Stimulated activated CD4-positive, alpha-beta T cell treated with anti-CD3 and anti-CD28 coated beads, Interleukin-1b, Interleukin-23, amount 100 ng/mL, for 4 hours (primary cell): ENCODE measurements at places on chromosomes 2 and 18.
A peak's percentile ranks its signal among the peaks of the same experiment; 100 is the strongest.

DNA sequence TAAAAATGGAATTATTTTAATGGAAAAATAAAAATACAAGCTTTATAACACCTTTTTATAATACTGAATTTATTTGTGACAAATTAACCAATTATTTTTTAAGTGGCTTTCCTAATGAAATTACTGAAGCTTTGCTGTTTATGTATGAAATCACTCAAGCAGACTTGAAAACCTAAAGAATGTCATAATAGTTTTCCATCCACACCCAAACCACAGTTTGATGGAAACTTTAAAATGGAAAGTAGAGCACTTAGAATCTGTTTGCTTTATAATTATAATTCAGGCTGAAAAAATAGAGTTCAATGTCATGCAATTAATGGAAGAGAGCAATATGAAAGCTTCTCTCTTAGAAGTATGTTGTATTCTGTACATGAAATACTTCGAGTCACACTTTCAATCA is 31.6 kb upstream of the WDR75 start:
- DNase-seq, result no peak

- DNase-seq, result no peak
Measured at GRCh38 chr2:164186591-164186990, 434.7 kb downstream of the GRB14 start.

GRCh38 chr18:35949903-35950627 is 22.4 kb upstream of the RMP24 start:
- peak; percentile 24 for DNase-seq

DNA sequence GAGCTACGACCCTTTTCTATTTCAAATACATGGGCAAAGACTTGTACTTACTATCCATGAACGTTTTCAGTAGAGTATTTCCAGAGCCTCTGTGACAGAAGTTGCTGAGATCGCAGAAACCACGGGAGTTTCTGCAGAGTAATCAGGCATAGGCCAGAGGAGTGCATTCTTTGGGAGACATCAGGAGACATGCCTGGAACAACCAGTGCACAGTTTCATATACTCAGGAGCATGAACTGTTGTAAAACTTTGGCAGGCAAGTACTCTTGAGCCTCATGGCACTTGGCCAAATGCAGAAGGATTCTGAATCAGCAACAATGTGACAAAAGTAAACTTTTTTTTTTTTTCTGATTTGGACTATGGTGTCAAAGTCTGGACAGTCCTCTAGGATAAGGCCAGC is 307.1 kb downstream of the GRB14 start:
- DNase-seq, result no peak

DNA sequence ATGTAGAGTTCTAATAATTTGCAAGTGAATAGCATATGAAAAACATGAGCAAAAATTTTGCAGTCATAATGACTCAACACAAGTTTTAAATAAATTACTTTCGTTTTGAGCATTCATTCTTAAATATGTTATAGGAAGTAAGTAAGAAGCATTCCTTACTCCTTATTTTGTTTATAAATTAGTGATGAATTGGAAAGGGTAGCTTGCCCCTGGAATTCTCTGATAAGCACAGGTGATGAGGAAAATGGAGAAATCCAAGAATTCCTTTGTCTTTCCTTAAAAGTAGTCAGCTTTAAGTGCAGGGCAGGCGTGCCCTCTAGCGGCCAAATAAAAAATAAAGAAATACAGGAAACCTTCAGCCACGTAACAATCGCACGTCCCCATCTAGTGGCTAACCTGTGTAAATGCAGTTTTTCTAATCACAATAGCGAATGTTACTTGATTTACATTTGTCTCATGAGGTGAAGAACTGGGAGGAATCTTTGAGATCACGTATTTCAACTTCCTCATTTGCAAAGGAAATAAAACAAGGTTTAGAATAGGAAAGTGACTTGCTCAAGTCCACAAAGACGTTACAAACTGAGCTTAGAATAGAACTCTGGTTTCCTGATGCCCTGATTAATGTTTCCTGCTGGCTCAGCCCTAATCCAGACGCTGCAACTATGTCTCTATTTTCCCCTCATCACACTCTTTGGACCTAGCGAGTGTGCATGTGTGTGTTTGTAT is 47.2 kb upstream of the ZNG1B start:
- peak; percentile 45 for DNase-seq

GRCh38 chr2:44010266-44010665 is 14.5 kb upstream of the LRPPRC start:
- DNase-seq, result no peak

DNA sequence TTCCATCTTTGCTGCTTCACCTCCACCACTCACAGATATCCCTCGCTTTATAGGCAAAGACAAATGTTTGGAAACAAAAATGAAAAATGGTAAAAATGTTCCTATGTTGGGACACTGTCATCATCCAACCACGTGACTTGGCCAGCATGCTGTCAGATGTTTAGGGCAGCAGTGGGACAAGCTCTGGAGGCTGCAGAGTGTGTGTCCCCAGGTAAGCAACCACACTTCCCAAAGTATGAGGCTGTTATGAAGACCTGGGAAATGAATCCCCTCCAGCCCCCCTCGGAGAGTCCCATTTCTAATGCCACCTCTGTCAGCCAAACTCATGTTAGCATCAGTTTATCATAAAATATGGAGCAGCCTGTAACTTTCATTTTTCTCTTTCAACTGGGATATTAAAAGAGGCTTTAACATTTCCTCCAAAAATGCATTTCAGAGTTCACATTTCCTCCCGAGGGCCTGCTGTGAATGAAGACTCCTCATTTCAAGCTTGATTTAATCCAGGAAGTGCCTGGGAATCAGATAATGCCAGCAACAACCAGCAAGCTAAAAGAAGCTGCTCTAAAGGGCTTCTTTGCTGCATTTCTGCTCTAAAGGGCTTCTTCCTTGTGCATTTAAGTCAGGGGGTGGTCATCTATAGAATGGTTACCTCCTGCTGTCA is 66.2 kb downstream of the APOB start:
- no peak for DNase-seq

DNA sequence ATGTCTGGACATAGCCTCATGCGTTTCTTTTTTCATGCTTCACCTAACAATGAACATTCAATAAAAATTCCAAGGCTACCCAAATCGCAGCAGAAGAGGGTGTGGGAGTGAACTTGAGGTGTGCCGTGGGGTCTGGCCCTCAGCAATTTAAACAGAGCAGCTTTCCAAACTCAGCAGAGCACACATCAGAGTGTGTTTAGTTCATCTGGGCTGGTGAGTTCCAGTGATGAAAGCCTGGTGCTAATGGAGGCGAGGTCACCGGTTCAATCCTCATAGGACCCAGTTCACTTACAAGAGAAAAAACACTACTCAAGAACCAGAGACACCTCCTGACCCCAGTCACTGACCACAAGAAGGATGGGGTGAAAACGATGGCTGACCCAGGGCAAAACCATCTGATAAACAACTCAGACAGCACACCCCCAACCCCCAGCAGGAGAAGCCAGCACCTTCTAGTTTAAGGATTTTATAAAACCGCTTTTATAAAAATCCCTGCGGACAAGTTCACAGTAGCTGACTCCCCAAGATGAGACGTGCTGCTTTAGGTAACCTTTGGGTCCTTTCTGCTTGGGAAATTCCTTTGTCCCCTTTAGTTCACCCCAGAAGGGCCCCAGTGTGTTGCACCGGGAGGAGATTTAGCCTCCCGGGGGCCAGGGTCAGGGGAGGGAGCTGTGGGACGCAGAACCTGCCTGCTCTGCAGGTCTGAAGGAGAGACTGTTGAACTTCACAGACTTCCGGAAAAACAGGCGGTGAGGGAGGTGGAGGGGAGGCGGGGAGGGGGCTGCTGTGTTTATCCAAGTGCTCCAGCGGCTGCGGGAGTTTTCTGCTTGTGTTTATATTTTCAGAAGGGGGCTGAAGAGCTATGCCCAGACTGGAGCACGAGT is 152.7 kb upstream of the SOX11 start:
- no peak for DNase-seq

GRCh38 chr2:27738349-27739057 is 33.0 kb upstream of the MRPL33 start:
- DNase-seq, result no peak

DNA sequence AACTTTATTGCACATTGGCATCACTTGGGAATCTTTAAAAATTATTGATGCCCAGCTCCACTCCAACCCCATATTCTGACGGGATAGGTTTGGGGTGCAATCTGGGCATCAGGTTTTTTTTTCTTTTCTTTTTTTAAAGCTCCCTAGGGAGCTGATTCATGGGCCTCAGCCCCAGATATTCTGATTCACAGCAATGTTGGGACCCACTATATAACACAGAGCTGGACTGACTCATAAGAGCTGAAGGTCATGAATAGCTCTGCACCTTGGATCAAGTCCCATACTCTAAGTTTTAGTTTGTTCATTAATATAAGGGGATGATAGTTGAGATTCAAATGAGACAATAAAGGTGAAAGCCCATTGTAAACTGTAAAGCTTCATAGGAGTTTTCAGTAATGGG is 191.1 kb upstream of the REV1 start:
- no peak for DNase-seq

- no peak for DNase-seq
Measured at GRCh38 chr2:195363496-195363895, 293.5 kb upstream of the SLC39A10 start.

DNA sequence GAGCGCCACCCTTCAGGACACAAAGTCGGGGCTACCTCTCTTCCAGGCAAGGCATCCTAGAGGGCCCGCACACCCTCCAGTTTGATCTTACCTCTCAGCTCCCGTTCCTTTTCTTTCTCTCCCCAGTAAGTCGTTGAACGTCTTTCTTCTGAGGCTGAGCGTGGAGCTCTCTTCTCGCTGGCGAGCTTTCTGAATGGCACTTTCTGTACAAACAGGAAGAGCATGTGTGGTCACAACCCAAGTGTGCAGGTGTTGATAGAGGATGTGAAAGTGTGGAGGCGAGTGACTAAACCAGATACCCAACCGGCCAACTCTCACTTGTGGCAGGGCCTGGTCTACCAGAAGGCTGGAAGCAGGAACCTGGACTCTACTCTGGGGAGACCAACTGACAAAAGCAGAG is at the start of gene AFF3:
AFF3 (minus strand) TSS at position 198 of the 400 bp plus-strand sequence. CDS start 38,136 bp downstream, outside the sequence.
- no peak for DNase-seq

DNA sequence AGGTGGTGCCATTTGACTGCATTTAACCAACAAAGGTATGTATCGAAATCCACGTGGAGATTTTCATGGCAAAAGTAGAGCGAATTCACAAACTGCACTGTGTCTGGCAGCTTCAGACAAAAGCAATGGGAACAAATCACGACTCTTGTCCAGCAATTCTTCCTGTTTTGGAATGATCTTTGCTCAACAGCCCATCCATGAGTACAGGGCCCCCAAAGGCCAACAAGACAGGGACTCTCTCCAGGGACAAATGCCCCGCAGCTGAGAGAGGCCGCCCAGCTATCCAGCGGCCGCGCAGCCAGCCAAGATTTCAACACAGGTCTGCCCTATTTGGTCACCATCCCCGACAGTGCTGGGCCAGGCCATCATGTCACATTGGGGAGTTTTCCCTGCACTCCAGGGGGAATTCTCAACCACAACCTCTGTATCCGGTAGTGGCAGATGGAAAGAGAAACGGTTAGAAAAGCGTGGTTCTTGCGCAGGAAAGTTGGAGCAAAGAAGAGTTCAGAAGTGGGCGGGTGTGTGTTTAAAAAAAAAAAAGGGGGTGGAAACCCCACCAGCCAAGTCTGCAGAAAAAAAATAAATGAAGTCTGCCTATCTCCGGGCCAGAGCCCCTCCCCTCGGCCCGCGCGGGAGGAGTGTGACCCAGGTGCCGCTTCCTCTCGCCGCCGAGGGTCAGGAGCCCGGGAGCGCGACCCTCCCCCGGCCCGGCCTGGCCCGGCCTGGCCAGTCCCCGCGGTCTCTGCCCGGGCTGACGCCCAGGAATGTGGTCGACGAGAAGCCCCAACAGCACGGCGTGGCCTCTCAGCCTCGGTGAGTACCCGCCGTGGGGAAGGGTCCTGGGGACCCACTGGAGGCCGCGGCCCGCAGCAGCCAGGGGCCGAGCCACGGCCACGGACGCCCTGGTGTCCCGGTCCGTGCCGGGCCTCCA is at the start of gene GYPC:
GYPC (plus strand) TSS at position 659 of the 931 bp plus-strand sequence; CDS start at position 765, 106 bp downstream.
- peak; percentile 19 for DNase-seq

DNA sequence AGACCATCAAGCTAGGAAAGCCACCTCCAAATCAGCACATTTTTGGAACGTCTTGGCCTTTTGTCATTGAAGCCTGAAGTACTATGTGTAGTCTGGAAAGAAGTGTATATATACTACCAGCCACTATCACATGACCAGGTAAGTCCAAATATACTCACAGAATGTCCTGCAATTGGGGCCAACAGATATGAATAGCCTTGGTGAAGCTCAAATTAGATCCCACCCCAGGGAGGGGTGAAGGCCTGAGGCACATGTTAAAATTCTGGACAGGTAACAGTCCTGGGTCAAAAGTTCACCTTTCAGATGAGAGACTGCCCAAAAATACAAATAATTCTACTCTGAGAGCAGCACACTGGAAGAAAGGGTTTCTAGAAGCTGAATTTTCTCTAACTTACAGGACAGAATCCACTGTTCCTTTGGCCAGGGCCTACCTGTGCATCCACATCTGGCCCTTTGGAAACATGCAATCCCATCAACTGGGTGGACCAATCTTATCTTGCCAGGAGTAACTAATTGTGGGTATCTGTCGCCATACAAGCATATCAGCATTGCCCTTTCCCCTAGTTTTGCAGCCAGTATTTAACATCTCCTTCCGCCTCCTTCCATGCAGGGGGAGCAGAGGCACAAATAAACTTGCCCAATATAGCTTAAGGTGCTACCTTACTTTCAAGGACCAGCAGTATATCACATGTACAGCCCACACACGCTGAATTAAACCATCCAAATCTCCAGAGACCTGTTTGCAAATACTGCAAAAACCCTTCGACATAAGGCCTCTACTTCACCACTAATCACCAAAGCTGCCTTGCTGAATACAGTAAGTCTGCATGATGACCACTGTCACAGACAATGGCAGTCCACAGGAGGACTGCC is 67.8 kb downstream of the EIF5B start:
- DNase-seq, result no peak

- no peak for DNase-seq
Measured at GRCh38 chr2:45119038-45119437, 109.8 kb upstream of the SIX2 start.

DNA sequence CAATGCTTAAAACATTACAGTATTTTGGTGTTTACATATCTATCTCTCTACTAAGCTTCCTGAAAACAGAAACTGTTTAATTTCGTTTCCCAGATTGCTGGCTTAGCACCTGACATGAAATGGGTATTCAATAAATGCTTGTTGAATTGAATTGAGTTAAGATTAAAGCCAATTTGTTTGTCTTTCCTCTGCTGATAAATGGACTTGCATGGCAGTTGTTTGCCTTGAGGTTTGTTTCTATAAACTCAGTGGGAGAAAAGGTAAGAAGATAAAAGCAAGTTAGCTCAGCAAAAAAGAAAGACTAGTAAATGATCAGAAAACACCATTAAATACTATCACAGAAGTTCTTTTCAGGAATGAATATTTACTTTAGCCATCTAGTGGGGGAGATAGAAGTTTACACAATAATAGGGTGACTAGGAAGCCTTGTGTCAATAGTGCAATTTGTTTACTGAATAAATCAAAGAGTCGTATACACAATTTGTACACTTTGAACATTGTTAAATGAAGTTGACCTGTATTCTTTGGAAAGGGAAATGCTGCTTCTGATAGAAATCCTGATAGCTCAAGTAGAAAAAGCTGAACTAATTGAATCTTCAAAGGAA is 754.5 kb upstream of the FAM98A start:
- DNase-seq, result no peak

- no peak for DNase-seq
Measured at GRCh38 chr18:66937546-66937945, 333.7 kb upstream of the CDH19 start.
